ENCODE measurements at places on chromosomes 6 and 20. TPM values are rescaled to one million over a fixed set of nuclear protein-coding genes. Genes with fewer than 3 reads are reported as not detected.

The SLC17A9 gene
- total RNA-seq, result 7.0 TPM

The BLTP3A gene
- 11.5 TPM for total RNA-seq

The CD83 gene
- total RNA-seq, result 12.3 TPM

DNA sequence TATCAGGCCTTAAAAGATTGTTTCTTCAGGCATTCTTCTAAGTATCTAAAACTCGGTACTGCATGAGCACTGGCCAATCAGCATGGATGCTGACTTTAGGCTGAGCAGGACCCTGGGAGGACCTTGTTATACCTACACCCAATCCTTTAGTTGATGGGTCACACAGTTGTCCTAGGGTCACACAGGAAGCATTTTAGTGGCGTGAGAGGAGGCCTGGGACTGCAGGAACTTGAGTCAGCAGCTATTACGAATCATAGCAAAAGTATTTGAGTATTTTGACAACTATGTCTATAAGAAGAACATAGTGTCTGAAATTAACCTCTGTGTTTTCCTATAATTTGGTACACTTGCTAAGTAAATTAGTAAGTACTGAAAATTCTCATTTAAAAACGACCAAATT is 741.4 kb downstream of the HACE1 start:
- no peak for ATAC-seq

DNA sequence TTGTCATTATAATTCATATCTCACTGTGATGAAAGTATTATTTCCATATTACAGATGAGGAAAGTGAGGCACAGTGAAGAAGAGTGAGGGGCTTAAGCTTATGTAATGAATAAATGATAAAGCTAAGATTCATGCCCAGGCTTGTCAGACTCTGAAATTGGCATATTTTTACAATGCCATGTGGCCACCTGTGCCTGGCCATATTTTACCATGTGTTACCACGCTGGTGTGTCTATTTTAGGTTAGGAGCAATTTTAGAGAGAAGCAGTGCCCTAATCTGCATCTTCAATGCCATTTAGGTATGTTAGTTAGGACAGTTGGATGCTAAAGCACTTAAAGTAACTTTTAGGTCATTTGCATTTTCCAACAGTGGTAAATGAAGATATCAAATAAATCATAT is 188.0 kb upstream of the FLRT3 start:
- no peak for ATAC-seq

The JPH2 gene
- 0.09 TPM for total RNA-seq

DNA sequence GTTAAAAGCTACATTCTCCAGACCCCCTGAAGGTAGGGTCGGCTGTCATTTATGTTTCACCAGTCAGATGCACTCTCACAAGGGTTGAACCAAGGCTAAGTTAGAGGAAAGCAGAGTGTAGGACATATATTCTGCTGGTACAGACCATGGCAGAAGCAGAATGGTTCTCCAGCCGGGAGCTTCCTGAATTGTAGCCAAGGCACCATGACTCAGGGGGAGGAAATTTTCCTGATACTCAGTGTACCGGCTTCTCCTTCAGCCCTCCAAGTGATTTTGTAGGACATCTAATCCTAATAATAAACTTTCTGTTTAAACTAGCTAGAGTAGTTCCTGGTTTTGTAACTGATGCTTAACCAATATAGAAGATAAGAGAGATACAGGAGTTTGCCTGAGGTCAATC is 14.2 kb upstream of the SLPI start:
- no peak for ATAC-seq

DNA sequence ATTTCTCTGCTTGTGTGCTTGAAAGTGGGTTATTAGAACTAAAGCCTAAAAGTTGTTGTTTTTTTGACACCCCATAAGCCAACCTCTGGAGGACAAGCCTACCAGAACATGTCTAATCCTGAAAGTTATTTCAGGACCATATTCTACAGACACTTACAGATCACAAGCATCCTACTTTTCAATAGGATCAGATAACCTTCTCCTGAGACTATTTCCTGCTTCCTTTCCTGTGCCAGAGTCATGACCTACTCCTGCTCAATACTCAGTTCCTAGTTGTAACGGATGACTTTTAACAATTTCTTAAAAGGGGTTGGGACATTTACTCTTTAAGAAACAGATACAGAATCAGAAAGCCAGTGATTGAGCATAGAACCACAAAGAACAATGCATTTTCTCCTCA is 5.3 kb upstream of the FILIP1 start:
- no peak for ATAC-seq
